ENCODE measurements at places on chromosomes 12 and 14. TPM values are rescaled to one million over a fixed set of nuclear protein-coding genes. Genes with fewer than 3 reads are reported as not detected.

FBRSL1 gene
- total RNA-seq: 68.7 TPM

PLCZ1 gene
- not detected for total RNA-seq

TBX5 gene
- 0.10 TPM for total RNA-seq

CLEC2D gene
- total RNA-seq: 32.6 TPM

SLC6A13 gene
- total RNA-seq: not detected

GALNT16 gene
- total RNA-seq: 1.6 TPM

SLC10A1 gene
- 0.23 TPM for total RNA-seq

GRCh38 chr14:21521501-21521900 lies 4.6 kb downstream of the SALL2 start:
- no peak for DNase-seq

DNA sequence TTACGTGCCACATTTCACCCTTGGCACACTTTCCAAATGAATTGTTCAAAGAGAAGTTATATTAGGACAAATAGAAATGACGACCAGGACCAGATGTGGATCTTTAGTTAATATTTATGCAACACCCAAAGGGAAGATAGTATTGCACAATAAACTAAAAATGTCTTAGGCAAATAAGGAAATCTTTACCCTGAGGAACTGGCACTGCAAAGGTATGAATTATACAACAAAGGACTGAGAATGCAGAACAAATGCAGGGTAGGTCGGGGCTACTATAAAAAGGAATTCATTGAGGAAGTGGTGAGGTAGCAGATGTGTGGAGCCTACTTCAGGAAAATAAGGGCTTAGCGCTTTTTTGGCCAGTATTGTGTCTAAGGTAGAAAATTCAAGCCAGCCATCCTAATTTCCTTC lies 3.9 kb upstream of the TMTC2 start:
- DNase-seq: no peak

DNA sequence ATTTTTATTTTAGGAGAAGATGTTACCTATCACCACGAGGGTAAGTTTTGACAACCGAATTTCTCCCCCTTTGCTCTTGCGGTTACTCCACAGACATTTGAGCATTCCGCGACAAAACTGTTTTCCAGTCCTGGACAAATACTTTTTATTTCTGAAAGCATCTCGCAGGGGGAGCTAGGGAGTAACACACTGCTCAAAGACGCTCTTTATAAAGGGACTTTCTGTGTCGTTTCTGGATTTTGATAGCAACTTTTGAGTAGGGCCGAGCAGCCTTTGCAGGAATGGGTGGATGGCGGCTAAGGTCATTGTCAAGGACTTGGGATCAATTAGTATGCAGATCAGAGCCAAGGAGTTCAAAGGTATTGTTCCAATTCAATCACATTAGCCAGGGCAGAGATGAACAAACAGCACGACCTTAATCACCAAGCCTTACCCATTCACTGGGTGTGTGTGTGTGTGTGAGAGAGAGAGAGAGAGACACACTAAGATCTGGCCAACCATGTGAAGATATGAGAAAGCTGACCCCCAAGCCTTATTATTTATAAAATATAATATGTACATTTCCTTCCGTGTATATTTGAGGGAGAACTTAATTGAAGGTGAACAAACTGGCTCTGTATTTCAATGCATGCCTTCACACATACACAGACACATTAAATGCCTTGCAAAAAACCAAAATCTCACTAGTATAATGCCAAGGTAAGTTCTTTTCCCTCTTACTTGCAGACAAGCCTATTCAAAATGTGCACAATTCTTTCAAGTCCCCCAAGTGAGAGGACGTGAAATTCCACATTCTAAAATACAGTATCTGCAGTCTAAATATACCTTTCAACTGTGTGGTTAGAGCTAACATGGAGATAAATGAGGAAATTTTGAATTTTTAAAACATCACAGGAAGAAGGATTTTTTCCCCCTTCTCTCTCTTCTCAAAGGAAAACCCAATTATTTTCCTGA lies 613.8 kb downstream of the VRK1 start:
- DNase-seq: no peak

DNA sequence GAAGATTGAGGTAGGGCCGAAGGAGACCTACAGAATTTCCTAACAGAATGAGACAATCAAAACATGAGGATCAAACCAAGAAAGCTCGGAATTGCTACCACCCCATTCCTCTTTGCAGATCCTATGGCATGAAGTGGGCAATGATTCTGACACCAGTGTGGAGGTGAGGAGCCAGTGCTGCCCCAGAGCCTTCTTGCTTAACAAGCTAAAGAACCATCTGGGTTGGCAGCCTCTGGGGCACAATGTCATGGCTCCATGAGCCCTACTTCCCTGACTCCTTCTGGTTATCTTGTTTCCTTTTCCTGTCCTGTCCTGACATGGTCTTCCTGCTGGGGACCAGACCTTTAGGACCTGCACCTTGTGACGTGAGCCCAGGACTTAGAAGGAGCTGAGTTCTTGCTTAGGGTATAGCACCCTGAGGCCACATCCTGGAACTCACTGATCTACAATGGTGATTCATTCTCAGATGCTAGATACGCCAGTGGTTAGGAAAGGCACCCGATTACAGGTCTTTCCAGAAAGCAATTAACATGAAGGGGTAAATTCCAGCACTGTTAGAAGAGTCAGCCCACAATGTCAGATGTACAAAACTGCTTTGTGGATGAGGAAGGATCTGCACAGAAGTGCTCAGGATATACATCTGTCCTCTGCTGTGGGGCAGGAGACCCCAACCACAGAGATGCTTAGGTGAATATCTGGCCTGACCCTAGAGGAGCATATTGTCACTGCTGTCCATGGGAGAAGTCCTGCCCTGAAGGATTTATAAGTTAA lies 324.2 kb downstream of the ZFP36L1 start:
- no peak for DNase-seq

DNA sequence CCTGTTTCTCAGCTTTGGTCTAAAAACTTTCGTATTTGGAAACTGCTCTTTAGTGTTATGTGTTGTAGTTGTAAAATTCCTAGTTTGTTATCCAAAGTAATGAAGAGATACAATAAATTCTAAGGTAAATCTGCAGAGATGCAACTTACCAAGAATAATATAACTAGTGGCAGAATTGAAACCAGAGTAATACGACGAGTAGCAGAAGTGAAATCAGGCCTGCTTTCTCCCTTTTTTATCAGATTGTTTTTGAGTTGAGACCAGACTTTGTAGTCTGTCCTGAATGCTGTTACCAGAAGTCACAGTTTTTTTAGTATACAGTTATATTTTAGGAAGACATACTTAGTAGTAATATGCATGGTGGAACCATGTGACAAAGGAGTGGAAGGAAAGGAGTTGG lies 12.5 kb downstream of the PAPOLA start:
- DNase-seq: no peak

DNA sequence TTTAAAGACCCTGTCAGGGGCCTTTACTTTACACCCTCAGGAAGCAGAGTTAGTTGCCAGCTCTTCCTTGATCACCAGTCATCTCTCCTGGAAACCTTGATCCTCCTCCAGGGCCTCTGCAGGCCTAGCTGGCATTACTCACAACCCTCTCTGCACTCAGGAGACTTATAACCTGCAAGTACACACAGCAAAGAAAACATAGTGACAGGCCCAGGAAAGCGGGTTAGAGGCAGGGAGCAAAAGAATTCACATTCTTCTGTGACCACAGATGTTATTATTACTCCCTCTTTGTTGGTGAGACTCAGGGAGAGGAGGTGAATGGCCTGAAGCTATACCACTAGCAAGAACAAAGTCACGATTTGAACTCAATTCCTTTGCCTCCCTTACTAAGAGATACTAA lies 87.4 kb downstream of the OR11H12 start:
- no peak for DNase-seq

DNA sequence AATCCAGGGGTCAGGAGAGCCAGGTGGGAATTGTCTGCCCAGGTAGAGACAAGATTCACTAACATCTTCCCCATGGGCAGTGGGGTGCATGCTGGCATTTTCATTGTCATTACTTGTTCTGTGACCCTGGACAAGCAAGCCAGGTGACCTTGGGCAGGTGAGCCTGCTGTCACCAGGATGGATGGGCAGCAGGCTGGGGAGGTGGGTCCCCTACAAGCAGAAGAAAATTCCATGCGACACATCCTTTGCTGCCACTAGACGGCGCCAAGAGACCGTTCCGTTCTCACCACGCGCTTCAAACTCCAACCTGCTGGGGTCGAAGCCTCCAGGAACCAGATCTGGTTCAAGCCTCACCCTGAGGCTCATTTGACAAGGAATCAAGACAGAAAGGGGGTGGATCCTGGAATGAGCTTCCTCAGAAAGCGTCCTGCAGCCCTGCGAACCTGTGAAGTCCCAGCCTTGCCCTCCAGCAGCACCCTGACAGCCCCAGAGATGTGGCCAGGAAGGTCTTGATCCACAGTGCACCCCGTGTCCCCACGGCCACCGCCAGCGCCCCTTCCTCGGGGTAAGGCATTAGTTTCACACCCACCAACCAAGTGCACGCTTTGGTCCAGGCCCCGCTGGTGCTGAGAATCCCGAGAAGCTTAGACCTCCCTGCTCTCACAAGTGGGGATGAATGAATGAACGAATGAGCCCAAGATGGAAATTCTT lies 3.2 kb upstream of the DYNC1H1 start:
- peak; percentile 73 for DNase-seq

- DNase-seq: no peak
These were observed 34.4 kb downstream of the ATF7IP start for GRCh38 chr12:14399871-14400270.

GRCh38 chr12:56190695-56191155 lies 1.4 kb upstream of the SMARCC2 start:
- DNase-seq: no peak

- DNase-seq: no peak
These were observed 2.2 kb downstream of the PDZRN4 start for GRCh38 chr12:41190338-41190737.

DNA sequence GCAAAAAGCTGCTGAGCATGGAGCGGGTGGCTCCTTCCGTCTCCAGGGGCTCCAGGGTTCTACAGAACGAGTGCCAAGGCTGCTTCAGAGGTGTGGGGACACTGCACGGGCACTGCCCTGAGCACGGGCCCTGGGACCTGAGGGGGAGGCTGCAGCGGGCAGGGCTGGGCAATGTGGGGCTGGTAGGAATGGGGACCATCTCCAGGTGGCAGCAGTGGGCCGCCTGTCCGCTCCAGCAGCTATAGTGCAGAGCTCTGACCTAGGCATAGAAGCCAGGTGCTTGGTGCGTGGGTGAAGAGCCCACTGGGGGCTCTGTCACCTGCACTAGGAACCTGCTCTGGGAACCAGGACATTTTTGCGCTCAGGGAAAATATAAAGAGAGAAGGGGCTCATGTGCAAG lies 22.3 kb downstream of the HDAC7 start:
- no peak for DNase-seq

- DNase-seq: no peak
These were observed 102.7 kb downstream of the UNC79 start for GRCh38 chr14:93533437-93533836.

GRCh38 chr14:33282331-33283230 lies 343.9 kb downstream of the NPAS3 start:
- no peak for DNase-seq

GRCh38 chr14:71119832-71120231 lies 212.6 kb downstream of the PCNX1 start:
- no peak for DNase-seq

GRCh38 chr12:105352052-105352451 lies 21.6 kb downstream of the C12orf75 start:
- DNase-seq: no peak

GRCh38 chr12:114847441-114848035 lies 163.6 kb upstream of the TBX3 start:
- no peak for DNase-seq

DNA sequence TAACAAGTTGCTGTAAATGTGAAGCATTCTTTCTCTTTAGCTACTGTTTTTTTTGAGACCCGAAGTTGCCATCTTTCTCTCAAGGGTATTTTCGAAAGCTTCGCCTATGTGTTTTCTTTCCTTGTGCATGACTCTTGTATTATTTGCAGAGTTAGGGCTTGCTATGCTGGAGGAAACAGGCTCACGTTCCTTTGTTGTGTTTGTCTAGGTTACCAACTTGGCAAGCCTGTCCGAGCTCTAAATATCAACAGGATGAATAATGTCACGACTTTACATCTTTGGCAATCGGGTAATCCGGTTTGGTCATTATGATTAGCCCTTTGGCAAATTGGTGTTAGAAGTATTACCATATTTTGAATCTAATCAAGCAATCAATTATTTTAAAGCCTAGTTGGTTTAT lies 15.9 kb upstream of the ATP6V0A2 start:
- DNase-seq: no peak

DNA sequence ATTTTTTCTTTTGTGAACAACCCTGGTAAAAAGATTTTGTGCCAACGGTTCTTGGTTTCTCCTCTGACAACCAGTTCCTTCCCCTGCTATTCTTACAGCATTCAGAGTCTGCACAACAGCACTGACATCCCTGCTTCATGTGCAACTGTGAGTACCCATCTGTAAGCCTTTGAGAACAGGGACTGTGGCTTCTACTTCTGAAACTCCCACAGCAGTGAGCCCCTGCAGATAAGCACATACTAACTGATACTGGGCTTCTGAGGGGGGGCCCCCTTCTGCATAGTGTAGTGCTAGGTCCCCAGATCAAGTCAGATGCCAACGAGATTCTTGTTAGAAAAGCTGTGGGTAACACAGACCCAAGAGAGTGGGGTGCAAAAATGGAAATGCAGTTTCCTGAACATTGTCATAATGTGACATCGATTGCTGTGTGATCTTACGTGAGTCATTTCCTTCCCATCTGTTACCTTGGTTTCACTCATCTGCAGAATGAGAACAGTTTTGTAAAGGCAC lies 11.1 kb upstream of the NINJ2 start:
- DNase-seq: no peak

Data from ureter (tissue), 1 donor.